ENCODE measurements at places on chromosomes 13 and 19.

DNA sequence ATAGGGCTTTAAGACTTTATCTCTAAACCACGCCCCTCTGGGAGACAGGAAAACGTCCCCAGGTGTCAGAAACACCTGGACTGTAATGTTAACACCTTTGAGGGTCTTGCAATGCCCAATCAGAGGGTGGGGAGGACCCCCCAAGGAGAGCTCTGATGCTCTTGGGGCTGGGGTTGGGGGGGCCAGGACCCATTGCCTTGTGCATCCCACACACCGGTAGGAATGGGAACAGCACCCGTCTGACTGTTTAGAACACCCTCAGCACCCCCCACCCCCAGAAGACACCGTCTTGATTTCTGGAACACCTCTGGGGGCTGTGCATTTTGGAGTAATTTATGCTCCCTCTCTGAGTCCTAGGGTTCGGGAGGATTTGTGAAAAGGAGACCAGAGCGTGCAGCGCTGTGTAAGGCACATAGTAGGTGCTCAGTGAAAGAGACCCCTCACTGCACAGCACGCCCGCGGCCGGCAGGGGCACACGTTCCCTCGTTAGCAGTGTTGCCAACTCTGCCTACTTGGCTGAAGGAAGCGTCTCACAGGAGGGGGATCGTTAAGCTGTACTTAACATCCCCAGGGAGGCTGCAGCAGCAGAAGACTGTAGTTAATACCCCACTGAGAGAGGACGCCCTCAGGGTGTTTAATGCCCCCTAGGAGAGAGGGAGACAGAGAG, 2.8 kb upstream of the ERFL start:
- no peak for DNase-seq

DNA sequence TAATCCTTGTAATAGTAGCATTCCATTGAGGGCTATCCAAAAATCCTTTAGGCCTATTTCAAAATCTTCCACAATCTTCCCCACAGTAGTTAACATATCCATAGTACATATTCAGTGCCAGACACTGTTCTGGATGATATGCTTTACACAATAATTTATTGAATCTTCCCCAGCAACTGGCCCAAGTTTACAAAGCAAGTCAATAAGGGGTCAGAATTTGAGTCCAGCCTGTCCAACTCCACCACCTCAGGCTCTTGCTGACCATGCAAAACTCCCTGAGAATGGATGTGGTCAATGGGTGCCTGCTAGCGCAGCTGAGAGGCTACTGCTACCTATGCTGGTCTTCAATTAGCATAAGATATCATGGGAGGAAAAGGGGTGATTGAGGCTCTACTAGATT, 529.6 kb downstream of the FGF9 start:
- no peak for DNase-seq

DNA sequence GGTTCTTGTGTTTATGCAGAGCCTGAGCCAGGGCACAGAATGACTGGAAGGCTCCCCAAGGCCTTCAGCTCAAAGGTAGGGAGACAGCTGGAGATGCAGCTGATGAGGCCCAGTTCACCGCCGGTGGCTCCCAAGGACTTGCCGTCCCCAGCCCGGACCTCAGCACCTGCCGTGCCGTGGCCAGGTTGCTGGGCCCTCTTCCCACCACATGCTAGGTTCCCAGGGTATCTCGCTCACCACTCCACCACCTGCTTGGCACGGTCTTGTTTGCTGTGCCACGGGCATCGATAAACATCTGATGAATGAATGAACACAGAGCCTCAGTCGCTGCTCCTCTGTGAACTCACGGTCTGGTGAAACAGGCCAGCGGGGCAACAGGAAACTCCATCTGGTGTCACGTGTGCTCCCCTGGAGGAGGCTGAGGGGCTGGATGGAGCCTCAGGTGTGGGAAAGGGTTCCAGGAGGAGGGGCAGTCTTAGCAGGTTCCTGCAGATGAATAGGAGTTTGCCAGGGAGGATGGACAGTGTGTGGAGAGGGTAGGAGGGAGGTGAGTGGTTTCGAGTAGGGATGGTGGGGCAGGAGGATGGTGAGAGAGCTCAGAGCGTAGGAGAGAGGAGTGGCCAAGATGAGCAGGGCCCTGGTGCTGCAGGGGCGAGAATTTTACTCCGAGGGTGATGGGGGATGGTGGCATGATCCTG, 3.6 kb upstream of the KLK14 start:
- no peak for DNase-seq

DNA sequence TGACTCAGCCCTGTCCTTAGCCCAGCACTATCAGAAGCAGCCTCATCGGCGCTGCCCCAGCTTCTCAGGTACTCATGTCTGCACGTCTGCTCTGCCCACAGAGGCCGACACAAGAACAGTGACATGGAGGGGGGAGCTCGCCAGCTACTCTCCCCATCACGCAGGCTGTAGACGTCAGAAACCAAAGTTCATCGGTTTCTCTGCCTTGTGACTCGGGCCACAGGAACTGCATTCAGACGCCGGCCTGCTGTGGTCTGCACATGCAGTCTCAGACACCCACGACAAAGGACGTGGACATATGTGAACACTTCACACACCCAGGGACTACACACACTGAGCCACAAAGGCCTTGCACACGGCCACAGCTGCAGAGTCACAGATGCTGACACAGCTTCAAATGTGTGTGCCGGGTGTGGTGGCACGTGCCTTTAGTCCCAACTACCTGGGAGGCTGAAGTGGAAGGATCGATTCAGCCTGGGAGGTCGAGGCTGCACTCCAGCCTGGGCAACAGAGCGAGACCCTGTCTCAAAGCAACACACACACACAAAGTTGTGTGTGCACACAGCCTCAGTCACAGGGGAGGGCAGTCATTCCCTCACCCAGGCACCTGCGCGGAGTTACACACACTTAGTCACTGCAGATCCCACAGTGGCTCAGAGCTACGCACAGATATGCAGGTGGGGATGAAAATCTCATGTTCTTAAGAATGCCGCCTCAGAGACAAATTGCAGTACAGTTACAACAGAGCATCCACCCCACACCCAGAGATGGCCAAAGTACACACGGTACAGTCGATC, 4.9 kb upstream of the ZFP36 start:
- DNase-seq, result peak; percentile 80

- DNase-seq, result peak; percentile 28
These were observed 845.3 kb downstream of the DIAPH3 start for GRCh38 chr13:59318320-59318930.

GRCh38 chr13:31310786-31311185, 111.0 kb downstream of the B3GLCT start:
- DNase-seq, result no peak

GRCh38 chr13:98648686-98649085, 71.8 kb upstream of the STK24 start:
- DNase-seq, result no peak

DNA sequence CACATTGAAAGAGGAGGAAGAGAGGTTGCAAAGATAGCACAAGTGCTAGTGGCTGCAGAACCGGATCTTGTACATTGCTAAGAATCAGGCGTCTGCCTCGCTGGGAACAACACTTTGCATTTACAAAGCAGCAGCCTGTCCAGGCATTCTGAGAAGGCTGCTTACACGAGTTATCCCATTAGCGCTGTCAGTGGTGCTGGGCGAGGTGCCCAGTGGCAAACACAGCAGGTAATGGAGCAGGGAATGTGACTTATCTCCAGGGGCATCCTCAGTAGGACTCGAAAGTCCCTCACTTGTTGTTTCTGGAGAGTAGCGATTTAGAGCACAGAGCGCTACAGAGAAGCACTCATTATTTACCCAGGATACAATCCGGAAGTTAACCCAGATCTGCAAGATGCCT, 209.6 kb downstream of the OLFM4 start:
- DNase-seq, result no peak

DNA sequence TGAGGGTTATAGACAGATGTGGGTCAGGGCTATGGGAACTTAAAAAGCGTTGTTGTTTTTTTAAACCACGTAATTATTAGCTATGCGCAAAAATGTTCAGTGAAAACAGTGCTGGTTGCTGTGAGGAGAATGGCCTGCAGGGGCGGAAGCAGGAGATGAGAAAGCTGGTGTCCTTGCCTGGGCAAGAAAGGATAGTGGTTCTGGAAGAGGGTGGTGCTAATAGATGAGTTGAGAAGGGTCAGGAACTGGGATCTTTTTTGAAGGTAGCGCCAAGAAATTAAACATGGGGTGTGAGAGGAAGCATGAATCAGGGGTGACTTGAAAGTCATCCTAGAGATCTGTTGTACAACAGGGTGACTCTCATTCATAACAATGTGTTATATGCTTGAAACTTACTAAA, 4.8 kb upstream of the SMG9 start:
- no peak for DNase-seq

DNA sequence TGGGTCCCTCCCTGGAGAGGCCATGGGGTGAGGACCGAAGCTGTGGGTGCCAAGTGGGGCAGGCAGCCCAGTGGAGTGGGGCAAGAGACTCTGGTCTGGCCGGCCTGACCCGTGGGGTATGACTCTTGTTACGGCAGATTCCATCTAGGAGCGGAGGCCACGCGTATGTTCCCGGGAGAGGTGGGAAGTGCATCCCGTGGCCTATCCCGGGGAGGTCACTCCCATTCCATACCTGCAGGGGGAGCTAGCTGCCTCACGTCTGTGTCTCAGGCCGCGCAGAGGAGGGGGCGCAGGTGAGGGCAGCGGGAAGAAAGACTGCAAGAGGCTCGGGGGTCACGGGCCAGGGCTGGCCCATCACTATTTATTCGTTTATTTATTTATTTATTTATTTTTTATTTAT, 4.9 kb downstream of the CSNK1G2 start:
- DNase-seq, result no peak

DNA sequence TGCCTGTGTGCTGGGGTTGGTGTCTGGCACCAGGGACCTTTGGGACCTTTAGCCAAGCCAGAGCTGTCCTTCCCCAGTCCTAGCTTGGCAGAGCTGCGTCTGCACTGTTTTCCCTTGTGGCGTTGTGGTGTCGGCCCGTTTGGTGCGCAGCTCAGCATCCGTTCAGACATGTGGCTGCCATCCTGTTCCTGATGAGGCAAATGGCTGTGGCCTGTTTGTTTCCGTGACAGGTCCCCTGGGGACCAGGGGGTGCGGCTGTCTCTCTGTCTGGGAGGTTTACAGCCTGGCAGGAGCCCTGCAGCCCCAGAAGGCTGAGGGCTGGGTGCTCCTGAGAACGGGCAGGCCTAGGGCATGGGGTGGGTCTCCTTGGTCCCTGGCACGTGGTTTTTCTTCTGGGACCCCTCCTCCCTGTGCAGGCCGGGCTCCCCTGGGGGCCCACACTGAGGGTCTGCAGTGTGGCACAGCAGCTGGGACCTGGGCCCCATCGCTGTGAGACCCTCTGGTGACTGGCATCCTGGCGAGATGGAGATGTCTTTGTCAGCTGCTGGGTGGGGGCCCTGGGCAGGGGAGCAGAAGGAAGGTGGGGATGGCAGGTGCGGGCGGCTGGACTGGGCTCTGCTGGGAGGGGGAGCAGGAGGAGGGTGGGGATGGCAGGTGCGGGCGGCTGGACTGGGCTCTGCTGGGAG, 4.0 kb downstream of the SPPL2B start:
- peak; percentile 85 for DNase-seq

DNA sequence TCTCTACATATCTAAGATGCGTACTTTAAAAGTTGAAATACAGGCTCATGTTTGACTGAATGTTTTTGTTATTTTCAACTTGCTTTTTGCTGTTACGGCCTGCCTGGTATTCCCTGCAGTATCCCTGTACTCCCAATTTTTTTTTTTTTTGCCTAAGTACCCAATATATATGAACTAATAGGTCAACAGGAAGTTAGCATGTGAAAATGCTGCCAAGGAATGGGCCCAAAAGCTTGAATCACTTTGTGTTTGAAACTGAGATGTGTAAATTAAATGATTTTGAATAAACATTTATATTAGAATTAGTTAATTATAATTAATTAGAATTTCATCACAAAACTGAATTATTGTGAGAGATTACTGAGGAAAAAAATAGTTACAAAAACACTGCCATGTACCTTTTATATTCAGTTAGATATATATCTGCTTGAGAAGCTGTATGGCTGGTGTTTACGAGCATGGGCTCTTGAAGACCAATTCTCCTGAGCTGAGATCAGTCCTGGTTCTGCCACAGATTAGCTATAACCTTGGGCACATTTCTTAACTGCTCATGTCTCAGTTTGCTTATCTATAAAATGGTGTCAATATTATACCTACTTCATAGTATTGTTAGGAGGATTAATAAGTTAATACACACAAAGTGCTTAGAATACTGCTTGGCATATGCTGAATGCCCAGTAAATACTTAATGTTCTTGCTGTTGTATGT, 16.0 kb downstream of the TDRD3 start:
- DNase-seq, result no peak

DNA sequence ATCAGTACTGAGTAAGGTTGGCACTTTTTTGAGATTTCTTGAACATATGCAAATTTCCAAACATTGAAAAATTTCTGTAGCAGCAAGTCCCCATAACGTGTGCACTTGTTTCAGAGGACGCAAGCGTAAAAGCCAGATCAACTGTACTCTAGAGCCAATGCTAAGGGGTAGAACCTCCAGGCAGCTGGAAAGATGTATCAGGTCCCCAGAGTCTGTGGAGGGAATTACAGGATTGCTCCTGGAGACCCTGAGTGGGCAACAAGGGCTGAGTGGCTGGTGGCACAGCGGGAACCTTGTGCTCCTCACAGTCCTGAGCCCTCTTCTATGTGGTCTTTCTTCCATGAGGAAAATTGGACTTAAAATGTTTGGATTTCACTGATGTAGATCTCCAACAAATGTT, 53.9 kb upstream of the AMER2 start:
- no peak for DNase-seq

GRCh38 chr13:76349700-76350099, 536.5 kb downstream of the KCTD12 start:
- DNase-seq, result no peak

DNA sequence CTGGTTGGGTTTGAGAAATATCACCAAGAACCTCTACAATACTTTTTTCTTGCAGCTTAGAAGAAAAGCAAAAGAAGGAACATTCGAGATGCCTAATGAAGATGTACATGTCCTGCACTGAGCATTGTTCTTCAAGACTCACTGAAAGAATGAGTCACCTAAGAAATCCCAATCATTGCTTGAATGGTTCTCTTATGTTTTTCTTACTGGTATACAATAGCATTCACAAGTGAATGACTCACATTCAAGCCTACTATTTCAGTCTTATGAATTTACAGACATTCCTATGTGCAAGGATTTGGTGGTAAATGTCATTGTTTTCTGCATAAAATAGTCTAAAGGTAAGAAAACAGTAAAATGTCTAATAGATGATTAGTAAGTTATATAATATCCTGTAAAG, 594.6 kb downstream of the PCDH9 start:
- no peak for DNase-seq

GRCh38 chr13:99133230-99133629, 67.4 kb upstream of the UBAC2 start:
- no peak for DNase-seq

DNA sequence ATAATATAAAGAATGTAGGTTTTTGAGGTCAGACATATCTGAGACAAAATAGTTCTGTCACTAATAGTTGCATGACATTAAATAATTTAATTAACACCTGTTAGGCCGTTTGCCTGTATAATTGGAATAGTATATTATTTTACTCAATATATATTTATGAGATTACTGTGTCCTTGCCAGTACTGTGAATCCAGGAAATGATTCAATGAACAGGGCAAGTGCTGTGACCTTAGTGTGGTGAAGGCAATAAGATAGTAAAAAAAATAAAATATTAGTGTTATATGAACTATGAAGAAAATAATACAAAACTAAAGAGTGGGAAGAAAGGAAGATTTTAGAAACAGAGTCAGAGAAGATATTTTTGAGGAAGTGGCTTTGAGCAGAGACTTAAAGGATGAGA, 403.7 kb downstream of the PCDH9 start:
- no peak for DNase-seq

GRCh38 chr19:38833092-38833425, 1.5 kb upstream of the ECH1 start:
- no peak for DNase-seq
